ENCODE measurements at places on chromosomes 6 and 20.

GRCh38 chr20:14431568-14431967, 94.2 kb upstream of the FLRT3 start:
- no peak for DNase-seq

DNA sequence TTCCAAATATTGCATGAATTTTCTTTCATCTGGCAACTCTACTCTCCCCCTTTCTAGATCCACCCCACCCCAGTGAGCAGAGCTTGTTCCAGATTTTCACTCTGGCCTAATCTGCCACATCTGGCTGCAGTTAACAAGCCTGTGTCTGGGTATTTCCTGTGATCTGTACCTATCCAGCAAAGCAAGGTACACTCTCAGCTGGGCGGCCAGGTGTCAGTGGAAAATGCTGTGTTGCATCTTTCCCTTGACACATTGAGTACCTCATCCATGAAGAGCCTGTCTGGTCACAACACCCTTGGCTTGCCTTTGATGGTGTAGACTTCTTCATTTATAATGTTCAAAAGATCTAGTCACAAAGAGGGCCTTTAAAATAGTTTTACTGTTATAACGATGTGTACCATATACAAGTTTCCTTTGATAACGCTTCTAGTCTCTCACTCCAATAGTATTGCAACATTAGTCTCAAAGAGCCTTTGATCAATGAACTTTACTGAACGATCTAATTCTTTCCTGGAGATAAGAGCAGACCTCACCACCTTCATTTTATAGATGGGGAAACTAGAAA, 6.0 kb upstream of the RNF182 start:
- DNase-seq = no peak

GRCh38 chr6:132751306-132751705, 6.4 kb downstream of the VNN2 start:
- no peak for DNase-seq

DNA sequence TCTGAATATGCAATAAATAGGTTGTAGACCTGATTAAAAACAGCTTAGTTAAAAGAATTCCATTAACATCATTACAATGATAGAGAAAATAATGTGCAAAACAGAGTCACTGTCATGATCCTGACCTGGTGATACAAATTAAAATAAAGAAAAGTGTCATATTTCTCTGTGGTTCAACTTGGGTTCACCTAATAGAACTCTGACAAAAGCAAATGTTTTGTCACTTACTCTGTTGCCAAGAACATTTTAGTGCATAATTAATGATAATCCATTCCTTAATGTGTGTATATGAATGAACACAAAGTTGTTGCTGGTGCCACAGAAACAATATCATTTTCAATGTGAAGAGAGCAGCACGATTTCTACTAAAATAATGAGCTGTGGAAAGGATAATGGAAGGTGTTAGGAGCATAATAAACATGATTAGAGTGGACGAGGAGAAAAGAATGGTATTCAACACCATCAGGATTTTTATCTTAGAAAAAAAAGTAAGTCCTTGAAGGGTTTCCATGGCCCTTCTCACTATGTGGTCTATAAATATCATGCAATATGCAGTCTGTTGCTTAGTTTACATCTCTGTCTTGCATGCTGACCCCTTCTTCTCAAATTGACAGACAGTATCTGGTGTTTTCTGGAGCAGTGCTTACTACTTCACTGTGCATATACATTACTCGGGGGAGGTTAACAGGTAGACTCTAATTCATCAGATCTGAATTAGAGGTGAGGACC, 656.6 kb upstream of the MMS22L start:
- no peak for DNase-seq

- no peak for DNase-seq
Observed at GRCh38 chr6:112343390-112343789, 3.7 kb upstream of the RFPL4B start.

Data from HFF-Myc (cell line).